T-helper 2 cell treated with Interferon-gamma antibody and Interleukin-4, amounts not matched to agents 5 μg/mL and 100 μg/mL, for 36 hours (primary cell): ENCODE measurements at places on chromosomes 4 and X.

DNA sequence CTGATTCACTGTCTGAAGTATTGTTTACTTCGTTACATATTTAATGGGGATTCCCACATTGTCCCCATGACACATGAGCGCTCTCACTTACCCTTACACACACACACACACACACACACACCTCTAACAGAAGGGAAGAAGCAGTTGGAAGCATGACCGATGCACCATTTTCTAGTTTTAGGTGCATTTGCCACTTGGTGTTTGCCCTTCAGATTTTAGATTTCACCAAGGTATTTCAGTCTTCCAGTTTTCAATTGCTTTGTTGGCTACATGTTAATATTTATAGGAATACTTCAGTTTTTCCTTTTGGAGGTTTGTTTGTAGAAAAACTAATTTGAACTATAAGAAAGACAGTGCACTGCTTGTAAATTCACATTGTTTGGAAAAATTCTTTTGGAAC is 3.1 kb downstream of the POU4F2 start:
- peaks cover 80% of the 10 kb centered on the region for H3K27me3 ChIP-seq
- no peak overlapping the region for H3K4me3 ChIP-seq
- peaks cover 1% of the 10 kb centered on the region for H3K4me1 ChIP-seq
- peak overlapping the region; percentile 44 for H3K27ac ChIP-seq
- DNase-seq = no peak

GRCh38 chr4:25123236-25123635 is 37.0 kb downstream of the SEPSECS start:
- peak; percentile 72 for DNase-seq
- peak overlapping the region; percentile 1 for H3K27ac ChIP-seq
- H3K4me3 ChIP-seq = no peak overlapping the region
- H3K4me1 ChIP-seq = peaks cover 14% of the 10 kb centered on the region

GRCh38 chr4:90001023-90001422 is 106.4 kb downstream of the MMRN1 start:
- no peak overlapping the region for H3K4me3 ChIP-seq
- H3K4me1 ChIP-seq = no peaks in the 10 kb centered on the region
- H3K27ac ChIP-seq = no peak overlapping the region
- no peaks in the 10 kb centered on the region for H3K36me3 ChIP-seq

DNA sequence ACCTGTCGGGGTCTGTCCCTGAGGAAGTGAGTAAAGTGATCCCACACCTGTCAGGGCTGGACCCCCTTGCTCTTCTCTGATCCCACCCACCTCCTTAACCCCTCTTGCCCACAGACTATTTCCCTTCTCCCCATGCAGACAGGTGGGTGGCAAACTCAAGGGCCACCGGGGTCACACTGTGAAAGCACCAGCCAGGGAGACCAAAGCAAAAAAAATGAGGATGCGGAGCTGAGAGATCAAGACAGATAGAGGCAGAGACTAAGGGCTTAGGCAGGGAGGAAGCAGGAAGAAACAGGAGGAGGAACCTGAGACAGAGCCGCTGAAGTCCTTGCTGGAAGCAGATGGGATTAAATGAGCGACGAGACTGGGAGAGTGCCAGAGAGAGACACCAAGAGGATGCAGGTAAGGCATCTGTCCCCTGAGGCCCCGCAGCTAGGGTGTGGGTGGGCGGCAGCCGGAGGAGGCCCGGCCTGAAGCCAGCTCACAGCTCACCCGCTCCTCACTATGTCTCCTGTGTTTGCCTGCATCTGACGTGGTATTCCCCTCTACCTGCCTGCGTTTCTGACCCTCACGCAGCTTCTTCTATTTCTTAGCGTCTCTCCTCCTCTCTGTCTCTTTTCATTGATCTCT is 7.2 kb downstream of the TIMM17B start:
- peak overlapping the region; percentile 85 for H3K27ac ChIP-seq
- H3K4me3 ChIP-seq = peak overlapping the region; percentile 96
- DNase-seq = no peak
- H3K36me3 ChIP-seq = peaks cover 6% of the 10 kb centered on the region
- peaks cover 3% of the 10 kb centered on the region for H3K27me3 ChIP-seq

GRCh38 chr4:123096038-123096437 is 173.6 kb upstream of the NUDT6 start:
- H3K27ac ChIP-seq = no peak overlapping the region
- no peak overlapping the region for H3K4me3 ChIP-seq
- no peaks in the 10 kb centered on the region for H3K27me3 ChIP-seq
- DNase-seq = no peak
- no peaks in the 10 kb centered on the region for H3K4me1 ChIP-seq
- peaks cover 5% of the 10 kb centered on the region for H3K36me3 ChIP-seq

GRCh38 chr4:99816545-99817308 is at the start of gene DAPP1:
DAPP1 (plus strand) TSS chr4:99816827; CDS start chr4:99816914, 87 bp downstream.
- DNase-seq = peak; percentile 80
- H3K27ac ChIP-seq = peak within 1 kb of the TSS; percentile 90
- H3K36me3 ChIP-seq = peaks cover 18% of the 10 kb centered on the region
- H3K4me3 ChIP-seq = peak within 1 kb of the TSS; percentile 93
- H3K27me3 ChIP-seq = no peaks in the 10 kb centered on the region

DNA sequence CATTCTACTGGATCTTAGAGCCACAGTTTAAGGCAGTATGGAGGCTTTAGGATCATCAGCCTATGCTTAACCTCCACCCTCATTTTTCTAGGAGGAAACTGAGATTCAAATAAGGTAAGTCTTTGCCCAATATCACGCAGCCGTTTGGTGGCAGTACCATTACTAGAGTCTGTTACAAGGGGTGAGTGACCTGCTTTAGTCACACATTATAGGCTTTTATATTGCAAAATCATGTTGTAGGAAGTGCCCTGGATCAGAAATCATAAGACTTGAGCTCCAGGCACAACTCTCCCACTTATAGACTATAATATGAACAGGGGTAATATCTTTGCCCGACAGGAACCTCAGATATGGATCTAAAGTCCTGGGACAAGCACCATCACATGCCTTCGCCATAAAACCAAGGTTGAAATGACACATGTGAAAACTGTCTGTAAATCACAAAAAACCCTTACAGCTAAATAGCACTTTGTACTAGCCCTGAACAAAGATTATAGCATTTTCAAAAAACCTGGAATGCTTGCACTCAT is 19.2 kb downstream of the HPSE start:
- H3K27ac ChIP-seq = no peak overlapping the region
- DNase-seq = no peak

DNA sequence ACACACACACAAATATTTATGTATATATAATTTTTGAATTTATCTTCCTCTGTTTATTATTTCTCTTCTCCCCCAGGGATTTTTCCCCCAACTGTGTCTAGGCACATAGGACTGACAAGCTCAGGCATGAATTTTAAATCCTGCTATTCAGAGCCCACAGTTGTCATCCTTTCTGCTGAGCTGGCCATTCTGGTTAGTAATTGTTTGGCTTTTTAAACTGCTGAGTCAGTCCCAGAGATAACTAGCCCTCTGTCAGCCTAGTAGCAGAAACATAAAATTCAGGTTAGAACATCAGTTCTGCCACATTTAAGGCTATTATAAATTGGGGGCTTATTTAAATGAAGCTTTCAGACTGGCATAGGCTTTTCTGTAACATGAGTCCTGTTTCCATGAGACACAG is 151.7 kb upstream of the MAOA start:
- no peak for DNase-seq
- H3K4me3 ChIP-seq = no peak overlapping the region
- no peaks in the 10 kb centered on the region for H3K4me1 ChIP-seq
- H3K27me3 ChIP-seq = no peaks in the 10 kb centered on the region
- H3K36me3 ChIP-seq = no peaks in the 10 kb centered on the region
- H3K27ac ChIP-seq = no peak overlapping the region

- H3K4me3 ChIP-seq = no peak overlapping the region
- H3K27ac ChIP-seq = no peak overlapping the region
- H3K36me3 ChIP-seq = no peaks in the 10 kb centered on the region
- no peak for DNase-seq
- H3K27me3 ChIP-seq = no peaks in the 10 kb centered on the region
- H3K4me1 ChIP-seq = no peaks in the 10 kb centered on the region
Observed at GRCh38 chrX:77087529-77088169, 359.5 kb upstream of the FGF16 start.

DNA sequence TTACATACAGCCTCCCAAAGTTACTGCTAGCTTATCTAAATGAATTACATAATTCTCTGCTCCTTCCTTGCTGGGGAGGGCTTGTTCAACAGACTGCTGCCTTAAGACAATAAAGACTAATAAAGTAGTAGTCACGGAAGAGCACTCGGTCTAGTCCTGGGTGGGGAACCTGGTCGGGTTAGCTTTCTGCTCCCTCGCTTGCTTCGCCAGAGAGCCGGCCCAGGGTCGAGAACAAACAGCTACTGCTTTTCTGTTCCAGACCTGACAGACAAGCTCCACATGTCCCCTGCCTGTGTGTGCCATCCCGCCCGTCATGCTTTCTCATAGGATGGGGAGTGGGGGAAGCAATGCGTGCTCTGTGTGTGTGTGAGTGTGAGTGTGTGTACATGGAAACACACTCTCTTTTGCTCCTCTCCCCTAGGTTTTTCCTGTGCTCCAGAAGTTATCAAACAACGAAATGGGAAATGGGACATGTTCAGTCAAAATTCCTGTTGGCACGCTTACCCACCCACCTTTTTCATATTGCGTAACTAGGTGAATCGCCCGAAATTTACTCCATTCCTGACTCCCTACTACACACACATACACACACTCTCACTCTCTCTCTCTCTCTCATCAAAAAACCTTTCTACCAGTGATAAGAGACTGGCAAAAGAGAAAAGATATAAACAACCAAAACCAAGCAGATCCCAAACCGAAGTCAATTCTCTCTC is 1.3 kb downstream of the NPY1R start:
- peaks cover 51% of the 10 kb centered on the region for H3K27me3 ChIP-seq
- no peaks in the 10 kb centered on the region for H3K36me3 ChIP-seq
- H3K27ac ChIP-seq = no peak overlapping the region
- H3K4me1 ChIP-seq = peaks cover 9% of the 10 kb centered on the region
- DNase-seq = no peak

DNA sequence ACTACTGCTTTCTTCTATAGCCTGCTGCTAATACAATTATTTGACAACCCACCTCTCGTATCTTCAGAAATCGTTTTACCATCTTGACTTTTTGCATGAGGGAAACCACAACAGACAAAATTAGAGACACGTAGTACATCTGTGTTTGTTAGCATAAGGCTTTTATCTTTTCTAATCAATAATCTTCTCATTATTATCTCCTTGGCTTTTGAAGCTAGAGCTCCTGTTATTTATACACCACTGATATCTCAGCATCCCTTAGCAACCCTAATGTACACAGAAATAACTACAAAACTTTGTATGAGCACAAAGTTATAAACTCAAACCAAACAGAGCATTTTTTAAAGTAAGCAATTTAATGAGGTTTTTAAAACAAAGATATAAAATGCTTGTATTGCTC is 39.7 kb downstream of the CORIN start:
- H3K27me3 ChIP-seq = peaks cover 7% of the 10 kb centered on the region
- no peaks in the 10 kb centered on the region for H3K4me1 ChIP-seq
- H3K36me3 ChIP-seq = no peaks in the 10 kb centered on the region

GRCh38 chr4:156252358-156252921 is 298.8 kb upstream of the CTSO start:
- no peaks in the 10 kb centered on the region for H3K27me3 ChIP-seq
- H3K27ac ChIP-seq = no peak overlapping the region
- H3K4me1 ChIP-seq = no peaks in the 10 kb centered on the region
- no peak overlapping the region for H3K4me3 ChIP-seq
- no peak for DNase-seq

GRCh38 chr4:60780874-60781273 is 419.3 kb upstream of the ADGRL3 start:
- no peaks in the 10 kb centered on the region for H3K4me1 ChIP-seq
- H3K36me3 ChIP-seq = no peaks in the 10 kb centered on the region
- no peaks in the 10 kb centered on the region for H3K27me3 ChIP-seq

- DNase-seq = no peak
- no peak overlapping the region for H3K27ac ChIP-seq
- H3K4me1 ChIP-seq = no peaks in the 10 kb centered on the region
- H3K4me3 ChIP-seq = no peak overlapping the region
- H3K27me3 ChIP-seq = no peaks in the 10 kb centered on the region
Observed at GRCh38 chr4:73967866-73968265, 14.0 kb downstream of the PF4 start.

DNA sequence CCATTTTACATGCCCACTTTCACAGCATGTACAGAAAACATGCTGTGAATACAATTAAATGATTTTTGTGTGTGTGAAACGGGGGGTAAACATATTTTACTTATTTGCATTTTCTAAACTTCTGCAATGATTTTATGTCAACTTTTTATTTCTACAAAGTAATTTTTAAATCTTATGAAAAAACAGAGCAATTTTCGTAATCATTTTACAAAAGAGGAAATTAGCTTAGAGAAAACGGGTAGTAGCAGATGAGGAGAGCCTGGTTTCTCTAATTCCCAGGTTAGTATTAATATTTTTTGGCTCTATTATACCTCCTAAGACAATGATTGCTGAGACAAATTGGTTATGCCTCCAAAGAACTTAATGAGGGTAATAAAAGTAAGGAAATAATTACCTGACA is 3.2 kb downstream of the TKTL2 start:
- H3K4me1 ChIP-seq = no peaks in the 10 kb centered on the region
- H3K36me3 ChIP-seq = no peaks in the 10 kb centered on the region
- DNase-seq = no peak
- H3K27me3 ChIP-seq = peaks cover 1% of the 10 kb centered on the region
- no peak overlapping the region for H3K4me3 ChIP-seq

DNA sequence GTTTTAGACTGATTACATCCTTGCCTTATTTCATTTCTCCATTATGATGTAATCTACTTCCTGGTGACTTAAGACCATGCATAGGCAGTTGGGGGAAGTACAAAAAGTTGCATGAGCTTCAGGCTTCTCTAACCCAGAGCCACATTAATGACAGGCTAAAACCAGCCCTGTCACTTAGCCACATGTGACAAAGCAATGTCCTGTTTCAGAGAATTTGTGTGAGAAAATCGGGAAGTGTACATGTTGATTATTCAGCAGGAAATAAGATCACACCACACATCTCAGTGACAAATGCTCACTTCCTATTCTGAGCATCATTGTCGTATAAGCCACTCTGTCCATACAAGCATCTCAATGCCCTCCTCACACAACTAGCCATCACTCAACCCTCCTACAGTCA is 98.5 kb upstream of the MAGEB16 start:
- no peak overlapping the region for H3K4me3 ChIP-seq
- no peaks in the 10 kb centered on the region for H3K4me1 ChIP-seq
- no peak overlapping the region for H3K27ac ChIP-seq
- DNase-seq = no peak
- no peaks in the 10 kb centered on the region for H3K36me3 ChIP-seq

- H3K27ac ChIP-seq = no peak overlapping the region
- no peak for DNase-seq
- no peaks in the 10 kb centered on the region for H3K4me1 ChIP-seq
- no peak overlapping the region for H3K4me3 ChIP-seq
Observed at GRCh38 chr4:186676531-186677161, 47.0 kb downstream of the FAT1 start.

DNA sequence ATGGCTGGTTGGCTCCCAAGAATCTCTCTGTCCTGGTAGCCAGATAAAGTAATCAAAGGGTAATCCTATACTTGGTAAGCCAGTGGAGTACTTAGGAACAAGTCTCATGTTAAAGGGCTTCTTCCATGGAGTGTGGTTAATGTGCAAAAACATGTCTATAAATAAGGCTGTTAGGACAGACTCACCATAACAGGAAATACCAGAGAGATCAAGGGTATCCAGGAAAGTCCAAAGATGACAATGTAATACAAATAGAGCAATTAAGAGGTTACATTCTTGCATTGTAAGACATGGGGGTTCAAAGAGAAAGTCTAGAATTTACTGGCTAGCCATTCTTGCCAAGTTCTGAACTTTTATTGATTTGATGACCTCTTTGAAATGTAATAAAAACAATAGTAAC is 61.9 kb upstream of the ZCCHC13 start:
- DNase-seq = no peak
- H3K27me3 ChIP-seq = no peaks in the 10 kb centered on the region
- H3K4me3 ChIP-seq = no peak overlapping the region
- no peaks in the 10 kb centered on the region for H3K4me1 ChIP-seq

GRCh38 chr4:102343964-102344519 is 1.2 kb downstream of the SLC39A8 start:
- peaks cover 21% of the 10 kb centered on the region for H3K36me3 ChIP-seq
- DNase-seq = no peak
- peak overlapping the region; percentile 97 for H3K27ac ChIP-seq
- H3K4me3 ChIP-seq = peak overlapping the region; percentile 84
